DND-41 (cell line): ENCODE measurements at places on chromosomes 1 and 21.

DNA sequence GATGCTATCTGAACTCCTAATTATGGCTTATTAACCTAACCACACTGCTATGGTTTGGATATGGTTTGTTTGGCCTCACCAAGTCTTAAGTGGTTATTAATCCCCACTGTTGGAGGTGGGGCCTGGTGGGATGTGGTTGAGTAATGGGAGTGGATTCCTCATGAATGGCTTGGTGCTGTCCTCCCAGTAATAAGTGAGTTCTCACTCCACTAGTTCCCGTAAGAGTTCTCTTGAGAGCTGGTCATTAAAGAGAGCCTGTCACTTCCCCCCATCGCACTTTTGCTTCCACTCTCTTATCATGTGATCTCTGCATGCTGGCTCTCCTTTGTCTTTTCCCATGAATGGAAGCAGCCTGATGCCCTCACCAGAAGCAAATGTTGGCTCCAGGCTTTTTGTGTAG is 328.8 kb downstream of the PLA2G4A start:
- peaks cover 15% of the 10 kb centered on the region for H3K4me1 ChIP-seq
- H3K36me3 ChIP-seq: no peaks in the 10 kb centered on the region
- 0 out of 2 replicates have a peak overlapping the region, but pooled peaks have one; percentile 10 for H3K4me3 ChIP-seq
- no peaks in the 10 kb centered on the region for H3K27me3 ChIP-seq
- peak overlapping the region; percentile 50 for H3K27ac ChIP-seq
- DNase-seq: peak; percentile 21

GRCh38 chr1:58401991-58402390 is 144.5 kb downstream of the OMA1 start:
- H3K4me1 ChIP-seq: no peaks in the 10 kb centered on the region
- H3K4me3 ChIP-seq: no peak overlapping the region
- no peaks in the 10 kb centered on the region for H3K36me3 ChIP-seq
- H3K27ac ChIP-seq: no peak overlapping the region

DNA sequence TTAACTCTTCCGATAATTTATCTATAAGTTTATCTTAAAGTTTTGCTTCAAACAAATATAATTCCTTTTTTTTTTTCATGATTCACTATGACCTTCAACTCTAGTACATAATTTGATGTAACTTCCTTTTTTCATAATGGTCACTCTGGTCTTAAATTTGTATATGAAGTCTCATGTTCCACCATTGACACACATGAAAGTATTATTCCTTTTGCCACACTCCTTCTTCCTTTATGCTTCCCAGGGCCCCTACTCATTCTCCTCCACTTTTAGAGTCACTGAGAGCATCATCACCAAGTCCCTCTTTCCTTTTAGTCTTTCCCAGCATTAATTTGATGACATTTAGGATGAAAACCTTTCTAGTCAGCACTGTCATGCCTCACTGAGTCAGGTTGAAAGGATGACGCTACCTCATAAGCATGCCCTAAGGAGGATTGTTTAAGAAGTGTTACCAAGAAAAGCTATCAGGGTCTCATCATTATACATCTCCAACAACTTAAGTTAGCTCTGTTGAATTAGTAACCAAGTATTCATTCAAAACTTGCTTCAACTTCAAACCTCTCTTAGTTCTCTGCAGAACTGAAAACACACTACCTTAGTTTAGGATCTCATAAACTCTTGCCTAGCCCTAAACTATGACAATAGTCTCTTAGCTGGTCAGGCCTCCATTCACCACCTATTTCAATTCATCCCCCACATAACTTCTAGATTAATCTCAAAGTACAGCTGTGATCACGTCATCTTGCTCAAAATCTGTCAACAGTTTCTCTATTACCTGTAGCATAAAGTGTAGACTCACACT is 14.5 kb downstream of the AUNIP start:
- 0 out of 2 replicates have a peak, but pooled peaks cover under 1% of the 10 kb centered on the region for H3K36me3 ChIP-seq
- DNase-seq: no peak
- H3K27me3 ChIP-seq: no peaks in the 10 kb centered on the region
- H3K4me1 ChIP-seq: no peaks in the 10 kb centered on the region

- H3K36me3 ChIP-seq: no peaks in the 10 kb centered on the region
- peaks cover 79% of the 10 kb centered on the region for H3K27me3 ChIP-seq
- peaks cover 6% of the 10 kb centered on the region; the same call in 1 of the 2 replicates for H3K4me1 ChIP-seq
- no peak overlapping the region for H3K4me3 ChIP-seq
Observed at GRCh38 chr1:10795276-10796021, 997 bp downstream of the CASZ1 start.

- no peaks in the 10 kb centered on the region for H3K27me3 ChIP-seq
- no peak overlapping the region for H3K27ac ChIP-seq
- DNase-seq: no peak
- no peak overlapping the region for H3K4me3 ChIP-seq
- peaks cover 83% of the 10 kb centered on the region for H3K36me3 ChIP-seq
Observed at GRCh38 chr1:88883156-88883555, 8.2 kb downstream of the GTF2B start.

DNA sequence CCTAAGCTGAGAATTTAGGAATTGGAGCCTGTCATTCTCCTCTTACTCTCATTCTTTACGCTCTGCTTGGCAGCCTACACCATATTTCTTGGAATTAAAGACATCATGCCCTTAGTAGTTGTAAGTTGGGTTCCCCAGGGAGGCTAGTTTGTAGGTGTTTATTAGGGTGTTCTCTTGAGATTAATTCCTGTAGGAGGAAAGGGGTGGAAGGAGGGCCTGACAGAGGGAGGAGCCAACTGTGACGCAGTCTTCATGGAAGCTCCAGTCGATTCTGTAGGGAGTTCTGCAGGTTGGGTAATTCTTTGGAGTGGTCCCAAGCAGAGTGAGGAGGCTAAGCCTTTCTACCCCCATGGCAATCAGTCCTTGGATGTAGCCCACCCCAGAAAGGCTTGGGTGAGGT is 111.4 kb downstream of the HHAT start:
- H3K27ac ChIP-seq: no peak overlapping the region
- no peak for DNase-seq
- no peaks in the 10 kb centered on the region for H3K36me3 ChIP-seq
- no peaks in the 10 kb centered on the region for H3K27me3 ChIP-seq

GRCh38 chr1:145979746-145980456 is 15.4 kb downstream of the POLR3GL start:
- H3K4me3 ChIP-seq: no peak overlapping the region
- peak overlapping the region; percentile 88 for H3K27ac ChIP-seq
- DNase-seq: no peak

- H3K36me3 ChIP-seq: no peaks in the 10 kb centered on the region; the same call in 1 of the 2 replicates
- no peak overlapping the region for H3K27ac ChIP-seq
- H3K4me3 ChIP-seq: no peak overlapping the region
- H3K27me3 ChIP-seq: no peaks in the 10 kb centered on the region
- DNase-seq: no peak
Observed at GRCh38 chr1:99851850-99852454, 1.8 kb downstream of the AGL start.

- H3K4me3 ChIP-seq: no peak overlapping the region
- H3K36me3 ChIP-seq: no peaks in the 10 kb centered on the region
- DNase-seq: no peak
- peaks cover 17% of the 10 kb centered on the region for H3K27me3 ChIP-seq
- no peak overlapping the region for H3K27ac ChIP-seq
Observed at GRCh38 chr1:154186852-154187501, 4.9 kb downstream of the TPM3 start.

DNA sequence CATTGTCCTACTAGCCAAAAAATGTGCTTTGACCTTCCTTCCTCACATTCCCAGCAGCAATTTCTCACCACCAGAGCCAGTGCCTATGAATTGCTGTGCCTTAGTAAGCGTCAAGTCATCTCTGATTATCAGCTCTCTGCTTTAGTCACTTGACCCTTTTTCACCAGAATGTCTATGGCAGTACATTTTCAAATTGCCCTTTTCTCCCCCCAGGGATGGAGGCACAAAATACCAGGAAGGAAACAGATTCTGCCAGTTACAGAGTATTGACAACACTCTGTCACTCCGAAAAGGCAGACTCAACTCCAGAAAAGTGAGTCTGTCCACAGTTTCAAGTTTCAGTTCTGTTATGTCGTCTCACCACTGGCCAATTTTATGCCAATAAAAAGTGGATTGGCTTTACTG is 167.4 kb downstream of the TNFSF18 start:
- H3K4me3 ChIP-seq: peak overlapping the region; percentile 25
- H3K27me3 ChIP-seq: no peaks in the 10 kb centered on the region
- no peaks in the 10 kb centered on the region for H3K36me3 ChIP-seq
- H3K4me1 ChIP-seq: peaks cover 25% of the 10 kb centered on the region
- DNase-seq: no peak

- H3K4me3 ChIP-seq: peak within 1 kb of the TSS; percentile 41
- H3K4me1 ChIP-seq: peaks cover 20% of the 10 kb centered on the region
- peaks cover 56% of the 10 kb centered on the region for H3K27me3 ChIP-seq
- no peak within 1 kb of the TSS for H3K27ac ChIP-seq
- peak; percentile 86 for DNase-seq
- no peaks in the 10 kb centered on the region for H3K36me3 ChIP-seq
Observed at GRCh38 chr1:156860628-156861423, at the start of gene NTRK1. NTRK1 (plus strand) TSS chr1:156860865; CDS start chr1:156860935, 70 bp downstream.

GRCh38 chr1:220121791-220122530 is 28.0 kb downstream of the IARS2 start:
- no peaks in the 10 kb centered on the region for H3K27me3 ChIP-seq
- peaks cover 48% of the 10 kb centered on the region for H3K36me3 ChIP-seq
- no peak overlapping the region for H3K27ac ChIP-seq
- DNase-seq: no peak
- no peaks in the 10 kb centered on the region for H3K4me1 ChIP-seq

DNA sequence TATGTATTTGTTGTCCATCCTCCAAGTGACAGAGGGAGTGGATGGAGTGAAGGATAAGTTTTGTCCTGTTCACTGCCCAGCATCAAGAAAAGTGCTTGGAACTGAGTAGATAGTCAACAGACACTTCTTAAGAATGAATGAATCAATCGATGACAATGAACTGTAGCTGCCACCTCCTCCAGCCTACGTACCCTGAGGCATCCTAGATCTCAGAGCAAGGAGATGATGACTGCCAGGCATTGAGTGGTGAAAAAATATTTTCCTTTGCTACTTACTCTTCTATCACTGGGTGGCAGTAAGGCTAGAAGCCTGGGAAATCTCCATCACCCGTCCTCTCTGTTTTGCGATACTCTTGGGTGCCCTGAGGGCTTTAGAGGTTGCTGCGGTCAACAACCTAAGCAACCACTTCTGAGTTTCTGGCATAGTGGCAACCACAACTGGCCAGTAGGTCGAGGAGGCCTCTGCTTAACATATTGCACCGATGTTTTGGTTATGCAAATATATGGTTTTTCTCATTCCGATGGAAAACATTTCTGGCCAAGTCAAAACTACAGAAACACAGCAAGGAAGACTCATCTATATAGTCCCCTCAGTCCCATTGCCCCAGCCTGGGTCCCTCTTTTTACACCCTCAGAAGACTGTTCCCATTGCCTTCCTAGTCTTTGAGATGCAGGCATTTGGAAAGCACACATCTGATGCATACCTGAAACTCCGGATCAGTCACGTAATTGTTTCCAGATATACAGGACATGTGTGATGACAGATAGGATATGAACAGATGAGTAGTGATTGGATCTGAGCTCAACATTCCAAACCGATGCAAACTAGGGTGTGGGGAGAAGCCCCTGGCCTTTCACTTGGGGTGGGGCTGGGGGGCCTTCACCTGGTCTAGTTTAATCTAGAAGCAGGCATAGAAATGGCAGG is 136.8 kb downstream of the RUNX1 start:
- no peaks in the 10 kb centered on the region for H3K27me3 ChIP-seq
- no peak overlapping the region for H3K4me3 ChIP-seq
- no peak for DNase-seq
- H3K4me1 ChIP-seq: peaks cover 55% of the 10 kb centered on the region

DNA sequence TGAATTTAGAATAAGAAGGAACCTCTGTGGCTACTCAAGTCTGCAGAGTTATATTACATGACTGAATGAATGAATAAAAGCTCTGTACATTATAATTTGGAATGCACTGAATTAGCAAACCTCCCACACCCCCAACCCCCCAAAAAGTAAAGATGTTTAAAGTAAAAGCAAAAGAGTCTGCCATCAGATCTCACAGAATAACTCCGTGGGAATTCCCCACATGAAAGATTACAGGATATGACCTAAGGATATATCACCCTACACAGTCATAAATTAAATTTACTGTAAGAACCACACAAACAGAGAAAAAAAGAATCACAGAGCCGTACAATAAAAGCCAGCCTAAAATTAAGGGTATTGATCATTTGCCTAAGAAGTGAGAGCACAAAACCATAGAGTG is 587.3 kb downstream of the PTPRC start:
- peaks cover 36% of the 10 kb centered on the region for H3K4me1 ChIP-seq
- no peak for DNase-seq
- peak overlapping the region; percentile 59 for H3K27ac ChIP-seq
- no peak overlapping the region for H3K4me3 ChIP-seq

- H3K4me1 ChIP-seq: no peaks in the 10 kb centered on the region
- H3K4me3 ChIP-seq: no peak overlapping the region
Observed at GRCh38 chr1:24101796-24102586, 9.9 kb downstream of the MYOM3 start.

GRCh38 chr1:116768416-116769103 is 14.3 kb downstream of the CD2 start:
- peaks cover 94% of the 10 kb centered on the region for H3K4me1 ChIP-seq
- H3K27me3 ChIP-seq: no peaks in the 10 kb centered on the region
- peak overlapping the region; percentile 35; the same call in 1 of the 2 replicates for H3K4me3 ChIP-seq
- H3K27ac ChIP-seq: peak overlapping the region; percentile 100
- H3K36me3 ChIP-seq: no peaks in the 10 kb centered on the region

DNA sequence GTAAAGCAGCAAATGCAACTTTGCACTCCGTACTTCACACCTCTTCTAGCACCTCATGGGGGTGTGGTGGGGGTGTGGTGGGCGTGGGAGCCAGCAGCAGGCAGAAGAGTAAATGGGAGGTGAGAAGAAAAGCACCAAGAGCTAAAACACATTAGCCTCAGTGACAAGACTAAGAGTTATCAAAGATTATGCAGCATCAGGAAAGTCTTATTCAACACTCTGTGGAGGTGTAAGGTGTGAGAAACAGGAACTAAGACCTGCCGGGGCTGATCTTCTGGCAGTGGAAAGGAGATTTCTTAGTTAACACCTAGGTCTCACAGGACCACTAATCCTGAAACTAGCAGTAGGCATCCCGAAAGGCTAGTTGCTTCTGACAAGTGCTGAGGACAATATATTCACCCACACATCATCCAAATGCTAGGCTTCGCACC is 9.9 kb downstream of the TGFBR3 start:
- no peak overlapping the region for H3K4me3 ChIP-seq
- peaks cover 16% of the 10 kb centered on the region for H3K27me3 ChIP-seq
- H3K27ac ChIP-seq: no peak overlapping the region

DNA sequence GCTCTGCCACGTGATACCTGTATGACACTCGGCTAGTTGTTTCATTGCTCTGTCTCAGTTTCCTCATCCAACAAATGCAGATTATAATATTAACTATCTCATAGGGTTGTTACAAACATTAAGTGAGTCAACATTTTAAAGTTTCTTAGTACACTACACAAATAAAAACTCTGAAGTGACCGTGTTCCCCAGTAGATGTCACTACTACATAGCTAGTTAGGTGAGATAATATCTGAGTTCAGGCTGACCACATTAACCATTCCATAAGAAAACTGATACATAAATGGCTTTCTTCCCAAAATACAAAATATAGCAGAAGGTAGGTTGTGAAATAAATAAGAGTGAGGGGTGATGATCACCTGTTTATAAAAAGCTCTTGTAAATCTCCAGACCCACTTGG is 214.1 kb downstream of the NUF2 start:
- H3K27me3 ChIP-seq: peaks cover 2% of the 10 kb centered on the region
- no peak for DNase-seq
- no peak overlapping the region for H3K27ac ChIP-seq
- no peaks in the 10 kb centered on the region for H3K4me1 ChIP-seq
- no peak overlapping the region for H3K4me3 ChIP-seq
